ENCODE measurements at places on chromosomes 1 and 21. TPM values are rescaled to one million over a fixed set of nuclear protein-coding genes. Genes with fewer than 3 reads are reported as not detected.

GRCh38 chr1:58165073-58165472 lies 381.5 kb downstream of the OMA1 start:
- DNase-seq: no peak

DNA sequence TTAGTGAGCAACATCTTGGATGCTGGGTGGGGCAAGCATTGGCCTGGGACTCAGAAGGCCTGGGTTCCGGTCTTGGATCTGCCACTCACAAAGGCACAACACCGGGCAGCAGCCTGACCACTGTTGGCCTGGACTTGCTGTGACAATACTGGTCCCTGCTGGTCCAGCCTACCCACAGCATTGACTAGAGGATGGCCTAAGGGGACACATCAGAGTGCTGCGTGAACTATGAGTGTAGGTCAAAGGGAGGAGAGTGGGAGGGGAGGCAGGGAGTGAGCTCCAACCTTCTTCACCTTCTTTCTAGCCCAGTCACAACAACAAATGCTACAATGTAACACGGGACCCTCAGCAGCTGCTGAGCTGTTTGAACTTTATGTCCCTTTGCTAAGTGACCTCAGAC lies 31.1 kb downstream of the TMEM50A start:
- DNase-seq: no peak

GRCh38 chr1:119516680-119517079 lies 9.7 kb downstream of the HSD3B1 start:
- DNase-seq: no peak

GRCh38 chr1:114290341-114290740 lies 136.7 kb upstream of the SYT6 start:
- DNase-seq: no peak

DNA sequence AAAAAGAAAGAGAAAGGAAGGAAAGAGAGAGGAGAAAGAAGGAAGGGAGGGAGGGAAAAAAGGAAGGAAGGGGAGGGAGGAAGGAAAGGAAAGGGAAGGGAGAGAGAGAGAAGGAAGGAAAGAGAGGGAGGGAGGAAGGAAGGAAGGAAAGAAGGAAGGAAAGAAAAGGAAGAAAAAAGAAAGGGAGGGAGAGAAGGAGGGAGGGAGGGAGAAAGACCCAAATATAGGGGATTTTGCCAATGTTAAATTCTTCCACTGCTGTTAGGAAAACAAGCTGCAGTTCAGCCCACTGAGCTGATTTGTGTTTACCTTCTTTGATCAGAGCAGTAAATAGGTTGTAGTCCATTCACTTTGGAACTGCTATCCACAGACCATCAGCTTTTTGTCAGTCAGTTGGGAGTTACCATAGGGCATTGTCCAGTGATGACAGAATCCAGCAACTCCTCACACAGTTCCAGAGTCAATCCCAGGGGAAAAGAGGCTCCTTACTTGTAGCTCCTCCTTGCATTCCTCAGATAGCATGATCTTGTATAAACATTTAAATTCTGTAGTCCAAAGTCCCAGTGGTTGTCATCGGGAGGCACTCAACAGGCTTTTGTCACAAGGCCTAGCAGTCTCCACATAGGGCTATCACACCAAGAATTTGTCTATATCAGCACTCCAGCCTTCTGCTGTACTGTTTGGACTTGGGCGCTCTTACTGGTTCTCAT lies 13.5 kb upstream of the PPP1R8 start:
- DNase-seq: no peak

DNA sequence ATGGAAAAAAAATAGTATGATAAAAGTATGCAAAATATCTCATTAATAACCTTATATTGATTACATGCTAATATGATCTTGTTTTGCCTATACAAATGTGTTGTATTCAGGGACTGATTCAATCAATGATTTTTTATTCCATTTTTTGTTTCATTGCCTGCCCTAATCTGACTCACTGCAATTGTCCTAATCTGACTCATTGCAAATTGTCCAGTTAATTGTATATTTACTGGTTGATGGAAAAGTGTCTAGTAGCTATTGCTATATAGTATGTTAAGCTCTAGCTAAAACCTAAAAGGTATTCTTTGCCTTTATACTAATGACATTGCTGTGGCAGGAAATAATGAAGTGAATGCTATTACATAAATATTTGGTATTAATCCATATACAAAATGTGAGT lies 728.9 kb upstream of the ZP4 start:
- DNase-seq: no peak

DNA sequence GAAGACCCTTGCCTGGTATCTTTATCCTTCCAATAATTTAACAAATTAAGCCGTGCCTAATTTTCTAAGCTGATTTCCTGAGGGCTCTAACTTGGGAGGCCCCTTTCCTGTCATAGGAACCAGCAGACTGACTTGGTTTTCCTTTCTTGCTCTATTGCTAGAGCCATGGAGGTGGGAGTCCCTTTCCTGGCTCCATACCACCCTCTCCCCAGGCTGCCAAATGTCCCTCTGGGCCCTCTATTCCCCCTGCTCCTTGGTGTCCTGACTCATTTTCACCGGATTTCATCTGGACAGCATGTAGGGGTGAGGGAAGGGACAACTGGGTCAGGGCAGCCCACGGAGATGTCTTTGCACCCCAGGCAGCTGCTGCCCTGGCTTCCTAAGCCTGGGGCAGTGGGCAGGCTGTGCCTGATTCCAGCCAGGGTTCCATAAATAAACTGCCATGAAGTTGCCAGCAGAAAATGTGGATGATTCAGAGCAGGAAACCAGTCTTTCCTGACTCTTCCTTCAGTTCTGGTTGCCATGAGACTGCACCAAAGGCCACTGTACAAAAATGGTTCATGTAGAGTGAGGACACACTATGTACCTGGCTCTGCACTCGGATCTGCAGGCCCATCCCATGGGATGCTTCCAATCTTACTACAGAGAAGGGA lies 38.0 kb upstream of the SERBP1 start:
- DNase-seq: no peak

- DNase-seq: no peak
Measured at GRCh38 chr21:41867313-41867712, 11.8 kb downstream of the PRDM15 start.

DNA sequence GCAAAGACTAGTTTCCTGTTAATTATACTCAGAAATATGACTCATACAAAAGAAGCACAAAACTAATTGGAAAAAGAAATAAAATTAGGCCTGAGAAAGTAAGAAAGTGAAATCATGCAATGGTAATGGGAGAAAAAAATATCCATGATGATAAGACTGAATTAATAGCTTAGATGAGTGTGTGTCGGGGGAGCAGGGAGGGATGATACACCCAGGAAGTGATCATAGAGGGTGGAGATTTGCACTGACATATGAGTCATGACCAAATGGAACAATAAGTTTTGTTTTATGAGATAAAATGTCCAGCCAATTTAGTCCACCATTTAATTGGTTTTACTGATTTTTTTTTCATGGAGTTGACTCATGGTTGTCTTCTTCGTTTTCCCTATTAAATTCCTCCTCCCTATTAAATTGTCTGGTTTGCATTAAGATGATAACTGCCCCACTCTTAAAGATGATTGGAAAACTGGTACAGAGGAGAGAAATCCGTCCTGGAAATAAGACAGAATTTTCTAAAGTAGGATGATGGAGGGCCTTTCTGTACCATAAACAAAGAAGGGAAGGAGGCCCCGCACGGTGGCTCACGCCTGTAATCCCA lies 111.7 kb upstream of the KCNJ6 start:
- no peak for DNase-seq

- no peak for DNase-seq
Measured at GRCh38 chr1:179976970-179977651, 22.5 kb downstream of the CEP350 start.

GRCh38 chr1:16716691-16717335 lies 23.5 kb upstream of the RNU1-4 start:
- no peak for DNase-seq

- no peak for DNase-seq
Measured at GRCh38 chr1:236027104-236027503, 37.8 kb downstream of the NID1 start.

DNA sequence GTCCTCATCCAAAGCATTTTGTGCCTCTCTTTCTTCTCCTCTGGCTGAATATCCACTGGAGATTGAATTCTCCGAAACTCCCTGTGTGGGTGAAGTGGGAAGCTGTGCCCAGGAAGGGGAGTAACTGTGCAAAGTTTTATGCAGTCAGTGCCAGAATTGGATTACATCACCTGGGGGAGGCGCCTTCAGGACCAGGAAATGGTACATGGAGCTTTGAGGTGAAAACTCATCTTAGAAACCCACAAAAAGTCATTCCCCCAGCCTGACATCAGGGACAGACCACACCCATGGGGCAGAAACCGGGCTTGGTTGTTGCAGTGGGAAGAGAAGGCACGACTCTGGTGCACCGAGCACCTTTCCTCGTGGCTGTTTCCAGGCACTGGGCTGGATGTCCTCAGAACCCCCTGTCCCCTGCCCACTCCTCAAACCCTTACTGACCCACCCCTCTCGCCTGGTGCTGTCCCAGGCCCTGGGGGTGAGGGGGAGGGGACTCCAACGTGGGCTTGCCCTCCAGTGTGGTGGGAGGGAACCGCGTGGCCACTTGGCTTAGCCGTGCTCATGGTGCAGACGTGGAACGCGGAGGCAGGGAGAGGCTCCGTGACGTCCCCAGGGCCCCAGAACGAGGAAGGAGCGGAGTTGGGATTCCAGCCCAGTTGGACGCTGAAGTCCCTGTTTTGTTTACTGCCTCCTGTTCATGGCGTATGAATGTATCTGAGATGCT lies 15.7 kb downstream of the TFF3 start:
- no peak for DNase-seq

GRCh38 chr1:193054169-193054675 lies 4.9 kb downstream of the UCHL5 start:
- no peak for DNase-seq

GRCh38 chr1:67767103-67767782 lies 66.0 kb downstream of the GNG12 start:
- no peak for DNase-seq

- no peak for DNase-seq
Measured at GRCh38 chr1:67691712-67692111, 6.7 kb downstream of the GADD45A start.

DNA sequence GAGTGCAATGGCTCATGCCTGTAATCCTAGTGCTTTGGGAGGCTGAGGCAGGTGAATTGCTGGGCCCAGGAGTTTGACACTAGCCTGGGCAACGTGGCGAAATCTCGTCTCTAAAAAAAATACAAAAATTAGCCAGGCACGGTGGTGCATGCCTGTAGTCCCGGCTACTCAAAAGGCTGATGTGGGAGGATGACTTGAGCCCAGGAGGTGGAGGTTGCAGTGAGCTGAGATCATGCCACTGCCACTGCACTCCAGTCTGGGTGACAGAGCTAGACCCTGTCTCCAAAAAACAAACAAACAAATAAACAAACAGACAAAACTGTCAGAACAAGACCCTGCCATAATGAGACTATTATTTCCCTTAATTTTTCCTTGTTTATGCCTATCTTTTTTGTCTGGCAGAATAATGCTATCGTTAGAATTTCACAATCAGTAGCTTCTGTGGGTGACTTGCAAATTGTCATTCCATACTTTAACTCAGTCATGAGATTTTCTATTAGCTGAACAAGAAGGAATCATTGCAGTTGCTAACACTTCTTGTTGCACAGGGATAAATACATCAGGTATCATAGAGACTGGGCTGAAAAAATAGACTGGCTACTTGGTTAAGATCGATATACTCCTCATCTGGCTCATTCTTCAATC lies 7.5 kb upstream of the THEM4 start:
- no peak for DNase-seq

- DNase-seq: no peak
Measured at GRCh38 chr1:212930986-212931678, 19.2 kb upstream of the VASH2 start.

DNA sequence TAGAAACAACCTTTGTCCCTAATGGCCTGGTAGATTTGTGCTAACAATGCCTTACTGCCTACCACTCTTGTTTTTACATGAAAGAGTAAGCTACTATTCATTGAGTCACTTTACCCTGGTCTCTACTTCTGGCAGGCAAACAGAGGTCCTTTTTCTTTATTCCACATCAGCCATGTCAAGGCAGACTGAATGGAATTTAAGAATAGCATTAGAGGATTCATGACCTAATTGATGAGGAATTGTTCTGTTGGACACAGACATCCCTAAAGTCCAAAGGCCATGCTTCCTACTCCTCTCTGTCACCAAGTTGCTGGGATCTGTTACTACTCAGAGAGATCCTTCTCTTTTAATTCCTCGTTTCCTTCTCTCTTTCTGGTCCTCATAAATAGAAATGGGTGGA lies 229.1 kb upstream of the ZP4 start:
- DNase-seq: no peak

DNA sequence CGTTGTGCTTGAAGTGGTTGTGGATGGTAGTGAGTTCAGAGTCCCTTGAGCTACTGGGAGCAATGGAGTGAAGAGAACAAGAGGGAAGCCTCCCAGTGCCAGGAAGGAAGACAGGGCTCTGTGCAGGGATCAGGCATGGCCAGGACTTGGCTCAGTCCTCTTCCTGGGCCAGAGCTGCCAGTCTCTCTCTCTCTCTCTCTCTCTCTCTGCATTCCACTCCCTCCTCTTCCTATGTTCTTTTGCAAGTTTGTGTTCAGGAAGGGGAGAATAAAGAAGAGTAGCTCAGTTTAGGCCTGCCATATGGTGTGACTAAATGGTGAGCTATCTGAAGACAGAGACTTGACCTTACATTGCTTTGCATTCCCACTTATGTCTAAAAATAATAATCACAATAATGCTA lies 20.5 kb upstream of the RPTN start:
- no peak for DNase-seq

- no peak for DNase-seq
Measured at GRCh38 chr1:224767676-224768075, 151.6 kb downstream of the CNIH3 start.

- DNase-seq: peak; percentile 53
Measured at GRCh38 chr1:202858331-202858730, 30.6 kb downstream of the RABIF start.

DNA sequence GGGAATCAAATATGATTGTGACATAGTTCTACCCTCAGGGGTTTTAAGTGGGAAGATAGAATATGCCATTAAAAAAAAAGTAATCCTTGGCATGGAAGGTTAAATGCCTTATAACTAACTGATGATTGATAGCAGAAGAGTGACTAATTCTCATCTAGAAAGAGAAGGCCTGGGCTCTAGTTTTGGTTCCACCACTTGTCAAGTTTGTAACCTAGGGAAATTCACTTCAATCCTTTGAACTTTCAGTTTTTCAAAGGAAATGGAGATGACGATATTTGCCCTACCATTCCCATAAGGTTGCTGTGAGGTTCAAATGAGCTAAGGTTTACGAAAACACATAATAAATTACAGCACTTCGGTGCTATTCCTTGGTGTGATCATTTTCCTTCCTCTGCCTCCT lies 88.5 kb downstream of the GPR88 start:
- no peak for DNase-seq

The NASP gene
- total RNA-seq: 48.7 TPM

The CYP4X1 gene
- total RNA-seq: 1.1 TPM

The RHEX gene
- total RNA-seq: 0.43 TPM

The B3GALT2 gene
- total RNA-seq: 0.50 TPM

The PLA2G2D gene
- total RNA-seq: not detected

The OR10J1 gene
- total RNA-seq: not detected

The HAO2 gene
- not detected for total RNA-seq

The HSD11B1 gene
- 0.87 TPM for total RNA-seq

The BEST4 gene
- total RNA-seq: 113 TPM

The GSTM3 gene
- 8.7 TPM for total RNA-seq

The GJA5 gene
- 3.0 TPM for total RNA-seq

The IKBKE gene
- total RNA-seq: 18.2 TPM

The RNU1-4 gene
- 5,589 TPM for total RNA-seq

The C8B gene
- total RNA-seq: not detected

The SELENOF gene
- total RNA-seq: 186 TPM

The ZBTB21 gene
- 15.2 TPM for total RNA-seq

The KDF1 gene
- total RNA-seq: 24.7 TPM

The KIF14 gene
- total RNA-seq: 2.0 TPM

The ZBTB18 gene
- 19.6 TPM for total RNA-seq

The ZNF593OS gene
- total RNA-seq: not detected

The KRTAP11-1 gene
- total RNA-seq: not detected
